ENCODE measurements at places on chromosomes 16 and 17.

DNA sequence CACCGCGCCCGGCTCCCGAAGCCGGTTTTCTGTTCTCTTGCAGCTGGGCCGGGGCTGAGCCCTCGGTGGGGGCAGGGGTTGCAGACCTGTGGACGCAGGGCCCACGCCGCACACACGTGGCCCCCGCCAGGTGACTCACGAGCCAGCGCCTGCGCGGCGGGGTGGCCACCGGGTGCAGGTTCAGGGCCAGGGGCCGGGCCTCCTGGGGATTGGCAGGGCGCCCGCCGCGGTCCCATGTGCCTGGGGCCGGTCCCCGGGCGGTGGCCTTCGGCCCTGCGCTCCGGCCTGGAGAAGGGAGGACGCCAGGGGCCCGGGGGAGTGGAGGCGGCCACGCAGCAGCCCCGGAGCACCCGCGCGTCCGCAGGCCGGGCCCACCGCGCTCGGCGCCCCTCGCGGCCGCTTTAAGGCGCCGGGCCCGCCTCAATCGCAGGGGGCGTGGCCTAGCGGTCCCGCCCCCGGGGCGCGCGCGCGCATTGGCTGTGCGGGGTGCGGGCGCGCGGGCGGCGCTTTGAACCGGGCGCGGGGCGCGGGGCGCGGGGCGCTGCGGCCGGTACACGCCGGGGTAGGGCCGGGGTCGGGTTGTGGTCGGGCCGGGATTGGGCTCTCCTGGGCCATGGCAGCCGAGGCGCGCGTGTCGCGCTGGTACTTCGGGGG lies at the start of gene SLC25A10:
SLC25A10 (plus strand) TSS at position 471 of the 654 bp plus-strand sequence; CDS start at position 614, 143 bp downstream.
- DNase-seq = peak; percentile 63

DNA sequence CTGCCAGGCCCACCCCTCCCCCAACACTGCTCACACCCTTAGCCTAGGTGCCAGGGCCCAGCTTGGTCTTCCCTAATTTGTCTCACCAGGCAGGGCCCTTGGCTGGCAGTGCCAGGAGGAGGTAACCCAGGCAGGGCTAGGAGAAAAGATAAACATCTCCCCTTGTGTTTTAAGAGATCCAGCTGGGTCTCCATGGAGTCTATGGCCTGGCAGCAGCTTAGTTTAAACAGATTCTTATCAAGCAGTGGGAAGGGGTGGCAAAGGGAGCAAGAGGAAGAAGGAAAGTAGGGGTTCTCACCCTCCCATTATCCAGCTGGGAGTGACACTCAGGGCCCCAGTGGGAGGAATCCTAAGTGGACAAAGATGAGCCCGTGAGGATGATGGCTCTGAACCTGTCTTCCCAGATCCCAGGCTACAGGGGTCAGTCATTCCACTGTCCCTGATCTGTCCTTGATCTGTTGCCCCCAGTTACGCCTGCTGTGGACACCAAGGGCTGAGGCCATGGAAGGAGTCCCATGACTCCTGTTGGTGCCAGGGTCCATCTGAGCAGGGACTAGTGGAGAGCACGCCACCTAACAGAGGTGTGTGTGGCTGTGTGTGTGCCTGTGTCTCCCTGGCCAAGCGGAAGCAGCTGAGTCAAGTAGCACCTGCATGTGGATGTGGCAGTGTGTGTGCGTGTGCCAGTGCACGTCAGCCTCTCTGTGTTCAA lies 47.4 kb upstream of the MEIOC start:
- DNase-seq = no peak

DNA sequence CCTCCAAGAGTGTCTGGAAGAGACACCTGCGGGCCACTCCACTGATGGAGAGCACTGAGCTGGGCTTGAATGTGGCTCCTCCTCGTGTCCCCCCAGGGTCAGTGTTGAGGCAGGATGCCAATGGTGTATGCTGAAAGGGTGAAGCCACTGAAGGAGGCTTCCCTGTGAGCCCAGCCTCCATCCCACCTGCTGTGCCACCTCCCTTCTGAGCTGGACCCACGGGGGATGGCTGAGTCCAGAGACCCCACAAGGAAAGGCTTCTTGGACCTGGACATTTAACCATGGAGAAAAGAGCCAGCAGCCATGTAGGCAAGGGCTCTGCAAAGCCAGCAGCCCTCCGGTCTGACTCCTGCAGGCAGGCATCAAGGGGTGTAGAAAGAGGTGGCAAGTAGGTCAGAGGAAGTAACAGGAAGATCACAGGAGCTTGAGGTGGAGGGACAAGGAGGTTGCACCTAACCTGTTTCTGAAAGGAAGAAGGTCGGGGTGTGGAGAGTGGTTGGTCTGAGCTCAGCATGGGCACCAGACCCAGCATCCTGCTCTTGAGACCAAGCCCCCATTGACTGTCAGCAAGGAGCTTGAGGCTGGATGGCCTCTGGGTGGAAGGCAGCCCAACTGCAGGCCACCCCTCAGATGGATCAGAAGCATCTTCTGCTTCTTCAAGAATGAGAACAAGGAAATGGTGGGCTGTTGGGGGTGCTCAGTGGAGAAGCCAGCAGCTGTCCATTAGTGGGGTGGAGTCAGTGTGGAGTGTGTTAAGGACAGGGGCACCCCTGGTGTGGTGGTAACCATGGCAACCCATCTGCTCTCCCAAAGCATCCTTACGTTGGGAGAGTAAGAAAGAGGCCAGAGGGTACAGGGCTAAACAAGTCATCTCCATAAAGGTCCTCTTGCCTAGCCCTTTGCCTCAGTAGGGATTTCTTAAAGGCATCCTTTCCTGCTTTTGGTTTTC lies 80.7 kb downstream of the PLD6 start:
- peak; percentile 8 for DNase-seq

GRCh38 chr16:50267651-50268050 lies 1.3 kb downstream of the ADCY7 start:
- DNase-seq = no peak

GRCh38 chr17:13598353-13599167 lies 3.2 kb downstream of the HS3ST3A1 start:
- DNase-seq = no peak

GRCh38 chr16:67188798-67189197 lies 1.1 kb downstream of the EXOC3L1 start:
- DNase-seq = no peak

GRCh38 chr17:17351356-17351891 lies 48.3 kb downstream of the NT5M start:
- no peak for DNase-seq

- no peak for DNase-seq
These were observed 5.9 kb upstream of the C16orf87 start for GRCh38 chr16:46836534-46837530.

GRCh38 chr16:85028685-85029407 lies 1.3 kb downstream of the KIAA0513 start:
- no peak for DNase-seq

GRCh38 chr17:17454276-17454675 lies 22.5 kb upstream of the MED9 start:
- no peak for DNase-seq

GRCh38 chr17:65783845-65784334 lies 222.4 kb upstream of the AXIN2 start:
- DNase-seq = no peak

- DNase-seq = no peak
These were observed 25.5 kb downstream of the ASPA start for GRCh38 chr17:3501344-3501743.

- no peak for DNase-seq
These were observed 11.2 kb downstream of the CYB5D2 start for GRCh38 chr17:4154201-4154600.

DNA sequence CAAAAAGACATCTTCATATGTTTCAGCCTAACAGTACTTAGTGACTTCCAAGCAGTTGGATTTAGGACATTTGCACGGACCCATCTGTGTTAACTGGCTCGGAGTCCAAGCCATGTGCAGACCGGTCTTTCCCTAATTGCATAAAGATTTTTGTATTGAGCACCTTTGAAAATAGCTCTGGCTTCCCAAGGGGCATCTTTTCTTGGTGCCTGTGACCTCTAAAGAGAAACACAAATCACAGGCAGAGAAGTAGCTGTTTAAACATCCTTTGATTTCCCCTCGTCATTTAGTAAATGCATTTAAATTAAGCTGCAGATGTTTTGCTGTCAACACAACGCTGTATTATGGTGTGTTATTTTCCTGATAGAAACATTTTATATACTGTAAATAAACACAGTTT lies 288.2 kb upstream of the SALL1 start:
- no peak for DNase-seq

GRCh38 chr17:78013683-78014467 lies 55.4 kb downstream of the TNRC6C start:
- peak; percentile 69 for DNase-seq

GRCh38 chr17:58254803-58255202 lies 16.4 kb downstream of the LPO start:
- no peak for DNase-seq

- no peak for DNase-seq
These were observed 19.3 kb downstream of the INTS2 start for GRCh38 chr17:61908292-61909037.

DNA sequence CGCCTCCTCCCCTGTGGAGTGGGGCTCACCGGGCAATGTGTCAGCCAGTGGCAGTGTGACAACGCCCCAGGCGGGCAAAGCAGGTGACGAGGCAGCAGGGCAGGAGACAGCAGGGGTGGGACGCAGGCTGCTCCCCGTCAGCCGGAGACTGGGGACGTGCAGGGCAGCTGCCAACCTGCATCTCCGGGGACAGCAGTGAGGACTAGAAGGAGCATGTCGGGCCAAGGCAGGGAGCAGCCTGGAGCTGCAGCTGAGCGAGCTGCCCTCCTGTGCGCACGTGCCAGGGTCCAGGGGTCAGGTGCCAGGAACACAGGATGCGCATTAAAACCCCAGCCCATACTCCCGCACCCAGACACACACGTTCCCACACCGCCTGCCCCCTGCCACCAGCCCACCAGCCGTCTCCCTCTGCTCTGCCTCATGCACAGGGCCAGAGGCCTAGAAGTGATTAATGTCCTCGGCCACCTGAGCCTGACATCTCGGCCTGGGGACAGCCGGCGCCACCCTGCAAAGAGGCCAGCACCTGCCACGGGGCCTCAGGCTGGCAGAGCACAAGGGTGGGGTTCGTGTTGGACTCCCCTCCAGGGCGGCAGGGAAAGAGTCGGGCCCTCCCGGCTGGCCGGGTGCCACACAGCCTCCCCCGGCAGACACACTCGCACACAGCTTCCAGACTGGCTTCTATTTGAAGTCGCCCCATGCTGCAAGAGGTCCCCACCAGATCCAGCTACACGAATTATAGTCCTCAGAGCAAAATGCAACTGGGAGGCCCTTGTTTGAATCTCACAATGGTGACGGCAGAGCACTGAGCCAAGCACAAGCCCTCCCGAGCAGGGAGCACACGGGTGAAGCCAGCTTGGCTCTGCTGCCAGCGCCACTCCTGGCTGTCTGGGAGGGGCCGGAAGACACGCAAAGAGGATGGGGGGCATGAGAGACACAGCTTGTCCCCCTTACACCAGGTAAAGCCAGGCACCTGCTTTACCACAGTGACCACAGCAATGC lies 90.4 kb downstream of the RBFOX3 start:
- no peak for DNase-seq

DNA sequence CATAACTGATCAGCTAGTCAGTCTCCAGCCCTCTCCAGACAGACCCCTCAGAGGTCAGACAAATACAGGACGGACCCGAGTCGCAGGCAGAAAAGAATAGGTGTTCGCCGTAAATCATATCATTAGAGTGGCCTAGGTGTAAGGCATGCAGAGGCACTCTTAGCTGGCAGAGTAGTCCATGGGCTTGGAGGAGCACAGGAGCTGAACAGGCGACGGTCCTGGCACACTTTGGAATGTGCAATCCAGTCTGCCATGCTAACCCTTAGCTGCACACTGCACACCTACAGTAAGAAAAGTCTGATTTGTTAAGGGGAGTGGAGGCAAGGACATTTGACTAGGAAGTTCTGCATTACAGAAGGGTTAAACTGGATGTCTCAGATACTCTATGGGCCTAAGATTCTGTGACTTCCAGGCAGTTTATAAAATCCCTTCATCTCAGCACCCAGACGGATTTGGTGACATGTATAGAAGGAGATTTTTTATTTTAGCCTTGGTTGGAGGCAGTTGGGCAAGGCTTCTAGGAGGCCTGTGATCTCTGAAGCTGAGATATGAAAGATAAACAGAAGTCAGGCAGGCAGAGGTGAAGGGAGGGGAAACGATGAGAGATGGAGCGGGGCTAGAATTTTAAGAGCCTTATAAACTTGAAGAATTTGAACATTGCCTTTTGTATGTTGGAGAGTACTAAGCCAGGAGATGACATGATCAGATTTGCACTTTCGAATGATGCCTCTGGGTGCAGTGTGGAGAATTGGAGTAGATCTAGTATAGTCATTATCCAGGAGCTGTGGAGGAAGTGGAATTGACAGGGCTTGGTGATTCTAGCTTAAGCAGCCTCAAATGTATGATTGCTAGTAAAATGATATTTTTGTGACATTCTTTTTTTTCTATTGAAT lies 34.6 kb upstream of the SLC5A11 start:
- DNase-seq = no peak

DNA sequence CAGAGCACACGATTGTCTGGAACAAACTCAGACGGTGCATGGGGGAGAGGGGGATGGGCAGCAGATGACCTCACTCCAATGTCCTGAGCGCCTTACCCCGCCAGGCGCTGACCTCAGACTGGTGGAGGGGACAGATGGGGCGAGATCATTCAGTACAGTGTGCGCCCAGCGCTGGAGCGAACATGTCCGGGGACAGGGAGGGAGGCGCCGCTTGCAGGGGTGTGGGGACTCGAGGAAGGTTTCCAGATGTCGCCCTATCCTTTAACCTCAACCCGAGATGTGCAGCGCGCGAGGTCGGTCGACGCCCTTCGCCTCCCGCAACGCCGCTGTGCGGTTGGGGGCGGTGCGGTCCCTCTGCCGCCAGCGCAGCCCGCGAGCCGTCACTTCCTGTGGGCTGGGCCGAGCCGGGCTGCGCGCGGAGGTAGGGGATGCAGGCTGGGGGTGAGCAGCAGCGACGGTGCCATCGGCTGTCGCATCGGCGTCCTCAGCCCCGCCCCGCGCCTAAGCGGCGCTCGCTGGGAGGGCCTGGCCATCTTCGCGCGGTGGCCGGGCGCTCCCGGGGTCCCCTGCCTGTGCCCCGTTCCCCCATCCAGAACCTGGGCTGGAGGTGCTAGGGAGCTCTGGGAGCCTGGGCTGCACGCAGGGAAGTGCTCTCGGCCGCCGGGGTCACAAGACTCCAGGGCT lies 5.3 kb upstream of the CDR2L start:
- DNase-seq = peak; percentile 87

DNA sequence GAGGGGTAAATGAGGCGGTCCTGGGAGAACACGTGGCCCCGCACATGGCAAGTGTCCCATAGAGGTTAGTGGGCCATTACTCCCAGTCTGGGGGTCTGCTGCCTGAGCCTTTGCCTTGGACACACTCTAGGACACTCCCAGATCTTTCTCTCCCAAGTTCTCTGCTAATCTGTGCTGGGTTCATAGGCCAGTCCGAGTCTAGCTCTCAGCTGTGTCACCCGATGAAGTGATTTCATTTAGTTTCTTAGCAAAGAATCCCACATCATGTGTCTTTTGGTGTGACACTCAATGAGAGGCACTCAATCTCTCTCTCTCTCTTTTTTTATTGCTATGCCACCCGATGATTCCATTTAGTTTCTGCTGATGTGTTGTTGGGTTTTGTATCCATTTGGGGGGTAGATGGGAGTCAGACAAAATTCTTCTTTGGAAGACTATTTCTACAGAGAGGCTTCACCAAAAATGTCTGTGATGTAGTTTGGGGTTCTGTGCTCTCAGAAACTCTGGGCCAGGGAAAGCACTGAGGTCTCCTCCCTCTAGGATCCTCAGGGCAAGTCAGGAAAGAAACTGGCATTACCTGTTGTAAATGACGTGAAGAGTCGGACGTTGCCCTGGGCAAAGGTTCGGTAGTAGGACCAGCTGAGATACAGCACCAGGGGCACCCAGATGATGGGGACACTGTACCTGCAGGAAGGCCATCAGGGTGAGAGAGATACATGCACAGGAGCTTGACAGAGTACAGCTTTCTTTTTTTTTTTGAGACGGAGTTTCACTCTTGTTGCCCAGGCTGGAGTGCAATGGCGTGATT lies 25.2 kb upstream of the MLKL start:
- DNase-seq = no peak

All from NCI-H446 (cell line).